GF-D8 (cell line): ENCODE measurements at places on chromosomes 3 and 15.

- DNase-seq, result peak; percentile 2
These were observed 12.3 kb downstream of the BOC start for GRCh38 chr3:113223475-113224281.

GRCh38 chr3:157830556-157831236, 275.5 kb downstream of the SHOX2 start:
- DNase-seq, result no peak

DNA sequence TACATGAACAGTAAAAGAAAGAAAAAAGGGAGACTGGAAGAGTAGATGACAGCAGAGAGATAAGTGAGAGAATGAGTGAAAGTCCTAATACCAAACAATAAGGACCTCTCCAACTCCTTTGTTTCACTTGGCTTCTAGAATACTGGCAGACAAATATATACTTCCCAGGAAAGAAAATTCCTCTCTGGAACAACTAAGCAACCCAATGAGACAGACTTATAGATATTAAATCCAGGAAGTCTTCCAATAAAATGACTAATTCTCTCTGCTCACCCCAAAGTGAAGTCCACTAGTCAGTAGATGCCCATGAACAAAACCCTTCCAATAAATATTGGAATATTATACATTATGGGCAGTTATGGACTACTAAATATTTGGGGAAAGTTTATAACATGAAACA, 114.2 kb downstream of the NEDD4 start:
- DNase-seq, result no peak

DNA sequence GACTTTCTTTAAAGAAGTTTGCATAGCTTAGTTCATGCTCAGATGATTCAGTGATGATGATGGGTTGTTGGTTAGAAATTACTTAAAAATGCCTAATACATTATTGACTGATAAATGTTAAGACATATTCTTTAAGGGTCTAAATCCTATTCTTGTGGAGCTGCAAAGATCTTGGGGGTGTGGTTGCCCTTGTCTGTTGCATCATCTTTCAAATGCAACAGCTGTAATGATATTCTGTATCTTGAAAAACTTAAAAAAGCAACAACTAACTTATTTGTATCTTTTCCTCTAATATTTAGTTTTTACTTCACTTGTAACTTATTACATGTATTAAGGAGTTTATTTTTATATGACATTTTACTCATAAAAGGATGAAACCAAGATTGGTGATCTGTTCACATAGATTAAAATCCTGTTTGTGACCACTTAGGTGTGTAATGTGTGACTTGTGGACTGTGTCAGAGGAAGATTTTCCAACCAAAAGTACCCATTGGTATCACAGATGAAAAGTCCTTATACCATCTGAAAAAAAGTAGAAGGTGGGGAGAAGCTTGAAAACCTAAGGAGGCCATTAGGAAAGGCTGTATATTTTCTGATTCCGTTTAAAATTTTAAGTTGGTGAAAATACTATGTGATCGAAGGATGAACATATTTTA, 142.8 kb downstream of the IGF1R start:
- DNase-seq, result no peak

GRCh38 chr3:16050641-16051467, 123.6 kb upstream of the GALNT15 start:
- DNase-seq, result peak; percentile 33

GRCh38 chr3:42651248-42652091, 2.0 kb upstream of the ZBTB47 start:
- DNase-seq, result no peak
